ENCODE measurements at places on chromosomes 1 and 21.

DNA sequence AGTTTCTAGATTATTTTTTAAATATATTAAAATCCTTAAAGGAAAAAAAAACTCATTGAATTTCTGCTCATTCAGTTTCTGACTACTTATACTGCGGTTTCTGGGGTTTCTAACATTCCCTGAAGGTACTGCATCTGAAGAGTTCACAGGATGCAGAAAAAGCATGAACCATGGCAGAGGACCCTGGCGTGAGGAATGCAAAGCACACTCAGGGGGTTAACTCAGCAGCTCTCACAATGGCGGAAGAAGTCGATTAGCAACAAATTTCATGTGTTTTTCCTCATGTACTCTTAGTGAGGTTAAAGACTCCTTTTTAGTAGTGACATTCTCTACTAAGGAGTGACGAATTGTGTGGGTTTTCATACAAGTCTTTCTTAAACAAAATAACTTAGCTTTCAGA is 975.6 kb downstream of the NCAM2 start:
- DNase-seq, result no peak

GRCh38 chr1:9399510-9400424 is 107.1 kb downstream of the SPSB1 start:
- DNase-seq, result peak; percentile 69

DNA sequence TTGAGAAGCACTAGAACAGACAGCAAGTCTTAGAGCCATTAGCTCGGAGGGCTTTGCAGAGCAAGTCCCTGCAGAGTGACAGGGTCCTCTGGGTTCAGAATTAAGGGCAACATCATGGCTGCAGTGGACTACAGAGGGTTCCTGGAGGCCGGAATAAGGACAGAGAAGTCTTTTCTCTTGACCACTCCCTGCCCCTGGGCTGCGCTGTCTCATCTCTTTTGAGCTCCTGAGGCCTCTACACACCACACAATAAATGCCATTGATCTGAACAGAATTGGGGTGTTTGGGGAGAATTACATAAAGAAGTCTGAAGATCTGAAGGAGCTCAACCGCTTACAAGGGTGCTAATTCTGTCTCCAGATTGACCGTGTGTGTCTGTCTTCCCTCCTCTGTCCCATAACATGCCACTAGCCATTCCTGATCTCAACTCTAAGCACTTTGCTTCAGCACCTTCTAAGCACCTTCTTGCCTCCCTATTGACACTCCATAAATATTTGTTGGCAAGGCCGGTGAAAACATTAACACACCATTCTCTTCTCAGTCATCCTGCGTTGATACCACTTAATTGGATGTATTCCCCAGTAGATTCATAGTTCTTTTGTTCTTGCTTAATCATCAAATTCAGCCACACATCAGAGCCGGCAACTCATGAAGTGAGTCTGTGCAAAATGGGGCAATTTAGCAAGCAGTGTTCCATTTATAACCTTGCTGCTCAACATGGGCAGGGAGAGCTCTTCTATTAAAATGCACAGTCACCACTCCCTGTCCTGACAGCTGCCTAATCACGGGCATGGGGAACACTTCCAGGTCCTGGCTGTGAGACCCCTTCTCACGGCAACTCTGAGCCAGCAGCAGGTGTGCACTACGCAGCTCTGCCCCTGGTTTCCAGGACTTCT is 49.7 kb downstream of the NMNAT2 start:
- DNase-seq, result no peak

GRCh38 chr1:15345705-15346345 is 63.9 kb upstream of the EFHD2 start:
- DNase-seq, result no peak

DNA sequence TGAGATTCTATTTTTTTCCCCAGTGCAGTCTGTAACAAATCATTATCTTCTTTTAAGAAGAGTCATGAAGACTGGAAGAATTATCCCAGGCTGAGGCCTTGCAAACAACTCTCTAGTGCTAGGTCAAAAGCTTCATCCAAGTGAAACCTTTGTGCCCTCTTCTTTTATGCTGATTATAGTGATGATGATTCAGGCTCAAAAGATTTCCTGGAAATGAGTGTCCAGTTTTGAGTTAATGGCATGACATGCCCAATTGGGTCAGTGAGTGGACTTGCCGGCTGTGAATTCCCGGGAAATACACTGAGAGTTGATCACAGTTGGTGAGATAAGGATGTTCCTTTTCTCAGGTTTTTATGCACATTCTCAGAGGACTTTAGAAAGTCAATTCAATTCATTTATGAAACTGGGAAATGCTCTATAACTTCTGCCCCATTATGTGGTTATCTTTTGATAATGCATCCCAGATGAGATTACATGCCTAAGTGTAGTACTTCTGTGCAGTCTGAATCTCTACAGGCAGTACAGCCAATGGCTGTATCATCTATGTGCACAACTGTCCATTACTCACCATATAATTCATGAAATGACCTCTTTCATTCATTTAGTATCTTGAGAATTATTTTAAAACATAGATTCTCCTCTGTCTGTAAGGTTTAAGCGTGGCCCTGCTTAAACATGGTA is 66.2 kb downstream of the S1PR1 start:
- DNase-seq, result no peak

- no peak for DNase-seq
Measured at GRCh38 chr1:60978421-60979357, 103.7 kb upstream of the NFIA start.

GRCh38 chr1:162319493-162320175 is 57.0 kb downstream of the SPATA46 start:
- DNase-seq, result no peak

DNA sequence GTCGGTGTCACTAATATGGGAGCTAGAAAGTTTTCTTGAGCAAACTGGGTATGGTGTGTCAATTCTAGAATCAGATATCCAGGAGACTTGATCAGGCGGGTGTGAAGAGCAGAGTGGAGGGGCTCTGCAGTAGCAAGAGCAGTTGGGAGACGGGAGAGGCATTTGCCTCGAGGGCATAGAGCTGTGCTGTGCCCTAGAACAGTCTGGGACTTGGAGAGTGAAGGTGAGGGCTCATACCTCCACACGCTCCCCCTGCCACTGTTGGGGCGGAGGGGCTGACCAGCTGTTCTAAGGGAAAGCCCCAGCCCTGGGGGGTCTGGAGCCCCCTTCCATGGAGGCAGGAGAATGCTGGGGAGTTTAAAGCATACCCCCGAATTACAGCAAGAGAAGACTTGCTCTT is 33.8 kb downstream of the SIM2 start:
- DNase-seq, result no peak

- no peak for DNase-seq
Measured at GRCh38 chr1:153626904-153627714, at the start of gene S100A13. Gene S100A13, minus strand, starts transcription at chr1:153627505. Its CDS starts 1,033 bp downstream, at chr1:153626472.

DNA sequence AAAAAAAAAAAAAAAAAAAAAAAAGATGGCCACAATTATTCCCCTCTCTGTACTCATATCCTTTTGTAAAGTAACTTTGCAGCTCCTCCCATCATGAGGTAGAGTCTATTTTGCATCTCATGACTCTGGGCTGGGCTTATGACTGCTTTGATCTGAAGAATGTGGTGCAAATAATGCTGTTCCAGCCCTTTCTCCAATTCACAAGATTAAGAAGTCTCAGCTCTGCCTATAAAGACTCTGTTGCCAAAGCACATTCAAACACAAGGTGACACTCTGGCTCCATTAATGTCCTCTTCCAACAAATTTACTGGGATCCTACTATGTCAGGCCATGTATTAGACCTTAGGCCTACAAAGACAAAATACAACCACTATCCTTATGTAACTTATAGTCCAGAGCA is 64.8 kb upstream of the PTCH2 start:
- DNase-seq, result no peak

DNA sequence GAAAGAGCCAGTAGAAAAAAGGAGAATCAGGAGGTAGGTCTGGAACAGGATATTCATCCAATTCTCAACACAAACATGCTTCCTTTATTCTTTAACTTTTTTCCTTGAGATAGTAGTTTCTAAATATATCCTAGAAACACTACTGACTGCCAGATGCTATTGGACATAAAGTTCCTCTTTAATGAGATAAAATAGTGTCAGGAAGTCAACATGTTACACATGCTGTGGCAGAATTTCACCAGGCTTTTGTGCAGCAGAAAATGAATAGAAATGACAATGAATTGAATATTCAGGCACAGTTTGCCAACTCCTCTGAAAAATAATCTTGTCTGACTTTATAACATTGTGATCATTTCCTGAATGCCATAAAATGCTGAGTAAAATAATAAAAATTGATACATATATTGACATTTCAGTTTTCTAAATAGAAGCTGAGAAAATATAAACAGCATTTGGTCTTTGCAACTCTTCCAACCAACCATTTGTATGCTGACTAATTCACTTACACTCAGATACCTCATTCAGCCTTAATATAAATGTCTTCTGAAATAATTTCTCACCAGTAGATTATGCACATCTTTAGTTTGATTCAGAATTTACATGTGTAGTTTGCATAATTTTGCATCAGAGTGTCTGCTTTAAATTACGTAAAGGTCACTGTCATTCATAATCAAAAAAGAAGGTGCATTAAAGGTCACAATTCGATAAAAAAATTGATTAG is 486.1 kb upstream of the ADGRL2 start:
- DNase-seq, result no peak

DNA sequence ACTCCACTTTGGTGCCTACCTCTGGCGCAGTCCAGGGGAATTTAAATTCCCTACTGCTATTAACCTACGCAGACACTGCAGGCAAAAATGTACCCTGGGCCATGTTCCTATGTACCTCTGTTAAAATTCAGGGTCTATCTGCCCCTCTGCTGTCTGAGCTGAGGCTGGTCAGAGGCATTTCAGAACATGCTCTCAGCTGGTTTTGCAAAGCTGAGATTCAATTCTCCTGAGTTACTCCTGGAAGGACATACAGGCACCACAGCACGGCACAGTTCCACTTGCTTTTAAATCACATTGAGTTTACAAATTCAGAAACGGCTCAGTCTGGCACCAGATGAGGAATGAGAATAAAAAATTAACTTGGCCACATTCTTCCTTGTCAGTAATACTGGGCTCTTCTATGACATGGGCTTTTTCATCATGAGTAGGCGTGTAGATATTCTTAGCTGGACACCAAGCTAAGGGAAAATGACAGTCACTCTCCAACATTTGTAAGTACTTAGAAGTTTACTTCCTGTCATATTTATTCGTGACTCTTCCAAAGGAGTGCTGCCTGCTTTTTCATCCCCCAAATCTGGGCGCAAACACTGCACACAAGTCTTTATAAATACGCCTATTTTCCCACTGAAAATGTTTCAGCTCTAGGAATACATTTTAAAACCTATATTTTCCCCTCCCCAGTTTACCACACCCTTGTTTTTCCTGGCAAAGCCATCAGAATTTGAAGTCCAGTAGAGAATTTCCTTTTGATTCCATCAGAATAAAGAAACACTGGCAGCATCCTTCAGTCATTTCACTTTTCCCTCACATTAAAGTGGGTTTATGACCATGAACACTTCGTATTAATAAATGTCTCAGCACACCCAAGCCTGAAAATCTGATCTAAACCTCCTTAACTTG is 1.9 kb downstream of the C1orf198 start:
- no peak for DNase-seq

- DNase-seq, result no peak
Measured at GRCh38 chr1:75501577-75502295, 109.2 kb downstream of the SLC44A5 start.

DNA sequence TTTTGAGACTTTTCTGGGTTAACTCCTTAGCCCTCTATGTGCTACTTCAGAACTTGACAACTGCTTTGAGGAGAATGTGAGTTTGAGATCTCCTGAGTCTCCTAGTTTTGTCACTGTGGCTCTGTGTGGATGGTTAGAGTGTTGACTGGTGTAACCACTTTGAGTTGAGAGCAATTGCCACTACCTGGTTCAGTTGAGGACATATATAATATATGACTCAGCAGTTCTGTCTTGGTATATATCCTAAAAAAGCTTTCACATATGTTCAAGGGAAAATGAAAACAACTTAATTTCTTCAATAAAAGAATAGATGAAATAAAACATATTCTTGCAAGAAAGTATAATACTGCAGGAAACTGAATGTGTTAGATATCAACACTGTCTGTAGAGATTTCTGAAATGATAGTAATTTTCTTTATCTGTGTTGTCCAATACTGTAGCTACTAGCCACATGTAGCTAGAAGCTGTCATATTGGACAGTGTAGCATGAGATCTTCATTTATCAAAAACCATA is 96.7 kb upstream of the QSOX1 start:
- DNase-seq, result no peak

GRCh38 chr1:230040440-230040839 is 26.6 kb upstream of the GALNT2 start:
- DNase-seq, result no peak

DNA sequence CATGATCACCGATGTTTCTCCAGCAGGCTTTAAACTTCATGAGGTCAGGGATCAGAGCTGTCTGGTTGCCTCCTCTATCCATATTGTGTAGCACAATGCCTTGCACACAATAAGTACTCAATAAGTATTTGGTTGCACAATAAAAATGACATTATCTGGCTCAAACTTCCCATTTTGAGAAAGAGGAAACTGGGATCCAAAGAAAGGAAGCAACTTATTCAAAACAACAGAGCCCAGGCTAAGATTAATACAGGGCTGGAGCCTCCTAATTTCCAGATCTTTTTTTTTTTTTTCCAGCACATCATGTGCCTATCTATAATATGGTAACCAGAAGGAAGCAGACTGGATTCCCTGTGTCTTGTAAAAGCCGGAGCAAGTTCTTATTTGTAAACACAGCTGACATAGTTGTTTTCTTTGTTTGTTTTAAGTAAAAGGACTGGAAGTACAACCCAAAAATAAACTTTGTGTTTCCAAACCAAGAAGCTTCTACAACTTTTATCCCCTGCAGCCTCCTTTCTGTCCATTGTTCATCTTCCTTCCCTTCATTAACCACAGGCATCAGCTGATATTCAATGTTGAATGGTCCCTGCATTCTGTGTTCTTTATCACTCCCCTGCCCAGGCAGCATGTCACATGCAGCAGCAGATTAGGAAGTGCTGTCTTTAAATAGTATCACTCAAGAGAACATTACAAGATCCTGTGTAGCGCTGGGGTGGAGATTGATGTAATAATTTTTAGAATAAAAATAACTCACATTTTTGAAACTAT is 71.2 kb upstream of the HOOK1 start:
- no peak for DNase-seq

DNA sequence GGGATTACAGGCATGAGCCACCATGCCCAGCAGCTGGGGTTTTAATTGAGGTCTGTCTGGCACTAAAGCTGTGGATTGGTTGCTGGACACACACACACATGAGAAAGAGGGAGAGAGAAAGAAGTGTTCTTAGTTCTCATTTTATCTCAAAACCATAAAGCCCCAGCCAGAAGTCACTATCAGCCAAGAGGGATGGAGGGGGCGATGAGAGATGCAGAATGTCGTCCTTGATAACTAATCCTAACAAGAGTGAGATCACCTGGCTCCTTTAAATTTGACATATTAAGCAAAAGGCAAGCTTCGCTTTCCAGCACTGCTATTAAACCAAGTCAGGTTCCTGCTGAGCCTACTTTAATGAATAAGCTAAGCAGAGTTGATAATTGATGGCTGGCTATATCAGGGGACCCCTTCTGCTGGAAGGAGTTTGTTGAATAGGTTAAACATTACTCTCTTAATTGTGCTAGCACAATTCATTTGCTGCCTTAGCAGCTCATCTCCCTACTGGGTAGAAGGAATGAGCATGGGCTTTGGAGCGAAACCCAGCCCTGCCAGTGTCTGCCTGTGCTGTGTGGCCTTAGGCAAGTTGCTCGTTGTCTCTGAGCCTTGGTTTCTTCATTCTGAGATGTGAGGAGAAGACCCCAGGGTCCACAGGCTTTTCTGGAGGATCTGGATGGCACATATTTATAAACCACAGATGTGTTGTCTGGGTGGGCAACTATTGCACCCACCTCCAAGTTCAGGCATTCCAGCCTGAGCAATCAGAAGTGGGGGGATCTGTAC is 50.8 kb downstream of the ALPL start:
- no peak for DNase-seq
